ENCODE measurements at places on chromosomes 3 and 15. TPM values are rescaled to one million over a fixed set of nuclear protein-coding genes. Genes with fewer than 3 reads are reported as not detected.
A peak's percentile ranks its signal among the peaks of the same experiment; 100 is the strongest.

The SERINC4 gene
- 0.13 TPM for total RNA-seq

The SLC6A11 gene
- total RNA-seq, result 0.38 TPM

The SPTSSB gene
- 7.8 TPM for total RNA-seq

GRCh38 chr15:40252438-40253166 lies 13.7 kb downstream of the PAK6 start:
- H3K27ac ChIP-seq, result peak overlapping the region; percentile 32
- H3K27me3 ChIP-seq, result peaks cover 6% of the 10 kb centered on the region
- DNase-seq, result peak; percentile 56

DNA sequence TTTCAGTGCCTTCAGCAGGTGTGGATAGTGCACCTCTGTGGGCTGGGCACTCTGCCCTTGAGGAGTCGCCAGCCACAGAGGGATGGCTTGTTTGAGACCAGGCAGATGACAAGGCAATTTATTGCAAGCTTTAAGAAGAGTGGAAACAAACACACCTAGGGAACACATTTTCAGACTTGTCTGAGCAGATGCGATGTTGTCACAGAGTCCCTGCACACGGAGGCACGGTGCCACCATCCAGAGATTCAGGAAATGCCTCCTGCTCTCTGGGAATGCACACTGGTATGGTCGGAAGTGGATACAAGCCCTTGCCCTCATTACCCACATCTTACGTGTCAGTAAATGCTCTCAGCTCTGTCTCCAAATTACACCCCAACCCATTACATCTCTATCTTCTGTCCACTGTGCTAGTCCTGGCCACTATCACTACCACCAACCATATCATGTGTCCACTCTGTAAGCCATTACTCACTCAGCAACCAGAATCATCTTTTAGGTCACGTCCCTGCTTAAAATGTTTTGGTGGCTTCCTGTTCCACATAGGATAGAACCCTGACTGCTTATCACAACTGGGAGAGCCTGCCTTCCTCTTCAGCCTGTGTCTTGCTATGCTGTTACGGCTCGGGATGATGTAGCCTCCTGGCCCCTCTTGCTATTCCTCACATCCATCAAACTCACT lies 196.9 kb downstream of the SLCO3A1 start:
- H3K27ac ChIP-seq, result no peak overlapping the region
- DNase-seq, result no peak
- H3K36me3 ChIP-seq, result no peaks in the 10 kb centered on the region
- H3K4me1 ChIP-seq, result no peaks in the 10 kb centered on the region

The RGMA gene
- 4.7 TPM for total RNA-seq
